ENCODE measurements at places on chromosomes 4 and X.

- no peak for DNase-seq
These were observed 32.8 kb downstream of the CLCN4 start for GRCh38 chrX:10189317-10190268.

DNA sequence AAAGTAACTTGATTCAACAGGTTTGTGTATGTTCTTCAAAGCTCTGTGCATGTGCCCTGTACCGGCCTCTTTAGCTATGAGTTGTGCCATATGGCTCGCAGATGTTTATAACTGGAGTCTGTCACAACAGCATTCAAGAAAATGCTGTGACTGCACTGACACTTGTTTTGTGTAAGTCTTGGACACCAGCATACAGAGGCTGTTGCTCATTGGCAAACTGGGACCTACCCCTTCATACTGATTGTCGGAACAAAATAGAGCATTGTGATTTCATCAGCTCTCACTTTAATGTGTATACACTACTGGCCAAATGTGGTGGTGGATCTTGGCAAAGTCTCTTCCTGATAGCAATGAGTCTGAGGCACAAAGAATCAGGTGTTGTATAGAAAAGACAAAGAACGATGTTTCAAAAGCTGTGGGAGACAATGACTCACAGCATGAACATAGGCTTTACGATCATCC is 133.9 kb downstream of the EGF start:
- no peak for DNase-seq

- DNase-seq: no peak
These were observed 647.6 kb upstream of the ACTRT1 start for GRCh38 chrX:128699716-128700285.

DNA sequence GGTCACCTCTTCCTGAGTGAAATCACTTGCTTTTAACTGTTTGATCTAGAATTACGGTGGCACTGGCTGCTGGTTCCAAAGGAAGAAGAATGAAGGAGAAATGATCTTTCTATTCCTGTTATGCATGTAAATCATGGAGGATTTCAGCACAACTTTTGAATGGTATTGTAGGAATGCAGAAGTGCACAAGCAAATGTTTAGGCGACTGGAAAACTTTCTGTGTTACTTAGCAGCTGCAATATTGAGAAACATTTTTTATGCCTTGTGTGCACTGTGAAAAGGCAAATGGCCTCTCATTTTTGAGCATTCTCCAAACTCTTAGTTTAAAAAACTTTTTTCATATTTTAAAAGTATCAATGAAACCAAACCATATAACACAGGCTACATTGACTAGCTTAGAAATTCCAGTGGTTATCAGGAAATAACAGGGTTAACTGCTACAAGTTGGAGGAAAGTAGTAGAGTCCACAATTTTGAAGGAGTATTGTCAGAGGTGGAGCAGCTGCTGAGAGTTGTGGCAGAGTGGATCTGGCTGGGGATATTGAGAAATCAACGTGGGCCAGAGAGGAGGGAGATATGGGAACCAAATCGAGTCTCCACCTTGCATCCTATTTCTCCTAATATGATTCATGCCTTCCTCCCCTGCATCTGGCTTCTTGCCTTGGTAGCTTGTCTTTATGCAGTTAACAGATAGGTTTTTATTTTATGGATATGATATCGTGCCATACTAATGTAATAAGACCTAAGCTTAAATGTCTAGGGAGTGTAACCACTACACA is 32.0 kb upstream of the FHL1 start:
- no peak for DNase-seq

DNA sequence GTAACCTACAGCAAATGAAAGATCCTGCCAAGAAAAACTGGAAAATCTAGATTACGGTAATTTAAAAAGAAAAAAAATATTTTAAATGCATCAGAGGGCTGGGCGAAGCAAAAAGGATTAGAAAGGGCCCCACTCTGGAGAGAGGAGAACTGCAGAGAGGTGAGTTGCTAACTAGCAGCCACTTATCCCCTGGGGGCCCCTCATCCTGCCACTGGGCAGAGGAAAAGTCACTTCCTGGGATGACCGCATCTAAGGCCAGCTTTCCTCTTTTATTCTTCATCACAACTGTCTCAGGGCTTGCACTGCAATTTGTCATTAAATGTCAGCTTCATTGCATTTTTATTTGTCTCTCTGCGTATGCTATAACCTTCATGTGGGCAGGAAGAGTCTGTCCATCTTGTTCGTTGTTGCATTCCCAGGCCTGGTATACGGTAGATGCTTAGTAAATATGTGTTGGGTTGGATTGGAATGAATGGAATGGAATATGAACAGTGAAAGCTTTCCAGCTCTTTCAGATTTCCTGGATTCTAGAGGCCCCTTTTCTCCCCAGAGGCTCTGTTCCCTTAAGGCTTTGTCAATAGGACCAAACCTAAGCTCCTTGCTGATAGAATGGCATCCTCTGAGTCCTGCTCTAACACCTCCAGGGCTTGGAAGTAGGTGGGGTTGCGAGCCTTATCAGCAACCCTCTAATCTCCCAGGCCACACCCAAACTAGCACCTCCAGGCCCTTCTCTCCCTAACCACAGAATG is 58.9 kb downstream of the TLR10 start:
- no peak for DNase-seq

- no peak for DNase-seq
These were observed 107.5 kb upstream of the AMOT start for GRCh38 chrX:112947981-112948615.

DNA sequence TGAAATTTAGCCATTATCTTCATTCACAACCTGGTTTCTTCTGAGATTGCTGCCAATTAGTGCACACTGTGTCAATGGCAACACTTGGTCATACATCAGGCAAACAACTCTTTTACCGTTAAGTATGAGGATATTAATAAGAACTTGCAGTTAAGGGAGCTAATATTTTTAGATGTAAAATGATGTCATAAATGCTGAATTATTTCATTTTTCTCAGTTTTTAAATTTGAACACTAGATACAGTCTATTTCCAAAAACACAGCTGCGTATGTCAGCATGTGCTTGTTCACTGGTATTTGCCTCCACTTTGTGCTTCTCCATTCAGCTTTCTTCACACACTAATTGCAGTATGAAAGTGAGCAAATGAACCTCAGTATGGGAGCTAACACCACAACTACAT is 1.6 kb downstream of the KLHL13 start:
- no peak for DNase-seq

GRCh38 chr4:54566608-54567007 is 91.1 kb upstream of the KIT start:
- DNase-seq: no peak
